ENCODE measurements at places on chromosomes 1 and 21. TPM values are rescaled to one million over a fixed set of nuclear protein-coding genes. Genes with fewer than 3 reads are reported as not detected.

DNA sequence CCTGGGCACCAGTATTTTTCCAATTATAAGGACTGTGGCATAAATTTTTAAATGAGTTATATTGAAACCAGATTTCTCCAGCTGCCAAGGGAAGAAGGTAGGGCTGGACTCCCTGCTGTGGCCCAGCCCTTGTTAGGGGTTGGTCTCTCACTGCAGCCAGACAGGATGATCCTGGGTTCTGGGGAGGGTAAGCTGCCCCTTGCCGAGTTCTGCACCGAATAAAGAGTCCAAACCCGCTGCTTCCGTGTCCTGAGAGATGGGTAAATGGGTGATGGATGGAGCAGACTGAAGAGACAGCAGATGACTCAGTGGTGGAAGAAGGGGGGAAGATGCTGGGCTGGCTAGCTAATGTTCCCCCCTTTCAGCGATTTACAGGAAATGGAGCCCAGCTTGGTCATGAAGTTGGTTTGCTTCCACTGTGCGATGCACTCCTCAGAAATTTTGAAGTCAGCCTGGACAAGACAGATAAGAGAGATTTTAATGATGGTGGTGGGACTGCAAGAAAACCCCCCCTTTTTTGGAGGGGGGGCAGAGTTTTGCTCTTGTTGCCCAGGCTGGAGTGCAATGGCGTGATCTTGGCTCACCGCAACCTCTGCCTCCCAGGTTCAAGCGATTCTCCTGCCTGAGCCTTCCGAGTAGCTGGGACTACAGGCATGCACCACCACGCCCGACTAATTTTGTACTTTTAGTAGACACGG lies 41.4 kb downstream of the YARS1 start:
- DNase-seq, result peak; percentile 33

UBASH3A gene
- not detected for total RNA-seq

INSRR gene
- total RNA-seq, result not detected

DPT gene
- not detected for total RNA-seq

GRCh38 chr1:64171797-64172281 lies 31.6 kb upstream of the UBE2U start:
- DNase-seq, result no peak

AKR1A1 gene
- total RNA-seq, result 93.8 TPM

DNA sequence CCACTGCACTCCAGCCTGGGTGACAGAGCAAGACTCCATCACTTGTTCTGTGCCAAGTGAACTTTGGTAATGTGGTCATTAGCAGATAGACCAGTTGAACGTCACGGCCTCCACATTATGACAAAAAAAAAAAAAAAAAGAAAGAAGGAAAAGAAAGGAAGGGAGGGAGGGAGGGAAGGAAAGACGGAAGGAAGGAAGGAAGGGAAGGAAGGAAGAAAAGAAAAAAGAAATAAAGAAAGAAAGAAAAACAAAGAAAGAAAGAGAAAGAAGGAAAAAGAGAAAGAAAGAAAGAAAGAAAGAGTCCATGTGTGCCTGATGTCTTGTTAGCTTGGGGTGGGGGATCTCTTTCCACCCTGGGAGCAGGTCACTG lies 45.3 kb downstream of the SIM2 start:
- no peak for DNase-seq

PLCH2 gene
- total RNA-seq, result not detected

CNR2 gene
- not detected for total RNA-seq

TRABD2B gene
- total RNA-seq, result 1.7 TPM

DNA sequence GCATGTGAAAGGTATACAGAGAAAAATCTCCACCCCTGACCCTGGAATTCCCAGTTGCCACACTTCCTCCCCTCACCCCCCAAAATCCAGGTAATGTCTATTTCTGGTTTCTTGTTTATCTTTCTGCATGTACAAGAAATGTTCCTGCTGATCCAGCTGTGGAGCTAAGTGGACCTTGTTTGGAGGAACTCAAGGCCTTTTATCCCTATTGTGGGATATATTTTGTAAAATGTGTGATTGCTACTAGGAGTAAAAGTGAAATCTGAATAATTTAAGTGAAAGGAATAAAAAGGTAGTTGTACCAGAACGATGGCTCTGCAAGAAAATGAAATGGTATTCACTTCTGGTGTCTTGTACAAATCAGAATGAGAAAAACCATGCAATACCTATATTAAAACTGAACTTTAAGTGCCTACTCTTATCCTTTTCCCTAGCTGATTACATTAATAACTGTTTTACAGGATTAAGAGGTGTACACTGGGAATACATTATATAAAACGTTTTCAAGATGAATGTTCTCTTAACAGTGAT lies 3.0 kb downstream of the SPEN start:
- DNase-seq, result no peak

GRCh38 chr1:155329980-155330598 lies 9.4 kb downstream of the RUSC1 start:
- DNase-seq, result no peak

DNASE2B gene
- not detected for total RNA-seq

DNA sequence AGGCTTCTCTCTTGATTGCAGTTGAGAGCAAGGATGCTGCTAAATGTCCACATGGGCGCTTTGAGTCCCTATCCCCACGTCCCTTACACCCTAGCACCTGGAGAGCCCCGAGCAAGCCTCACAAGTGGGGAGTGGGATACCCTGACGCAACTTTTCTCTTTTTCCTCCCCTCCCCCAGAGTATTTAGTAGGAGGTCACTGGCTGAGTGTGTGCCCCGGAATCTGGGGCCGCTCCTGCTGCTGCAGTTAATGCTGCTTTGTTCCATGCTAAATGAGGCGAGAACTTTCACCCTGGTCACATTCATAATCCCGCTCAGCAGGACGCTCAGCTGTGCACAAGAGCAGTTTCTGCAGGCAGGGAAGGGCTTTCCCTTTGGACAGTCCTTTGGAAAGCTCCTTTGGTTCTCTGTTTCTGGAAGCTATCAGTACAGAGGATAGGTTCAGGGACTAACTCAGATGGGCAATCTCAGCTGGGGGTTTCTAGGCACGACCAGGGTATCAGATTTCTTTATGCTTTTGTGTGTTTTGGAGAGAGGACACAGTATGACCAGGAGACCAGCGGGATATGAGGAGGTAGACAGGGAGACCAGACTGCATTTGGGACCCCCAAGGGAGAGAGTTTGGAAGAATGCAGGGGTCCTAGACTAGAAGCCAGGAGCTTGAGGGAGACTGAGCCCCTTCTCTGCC lies 75.9 kb downstream of the NOS1AP start:
- no peak for DNase-seq

DNA sequence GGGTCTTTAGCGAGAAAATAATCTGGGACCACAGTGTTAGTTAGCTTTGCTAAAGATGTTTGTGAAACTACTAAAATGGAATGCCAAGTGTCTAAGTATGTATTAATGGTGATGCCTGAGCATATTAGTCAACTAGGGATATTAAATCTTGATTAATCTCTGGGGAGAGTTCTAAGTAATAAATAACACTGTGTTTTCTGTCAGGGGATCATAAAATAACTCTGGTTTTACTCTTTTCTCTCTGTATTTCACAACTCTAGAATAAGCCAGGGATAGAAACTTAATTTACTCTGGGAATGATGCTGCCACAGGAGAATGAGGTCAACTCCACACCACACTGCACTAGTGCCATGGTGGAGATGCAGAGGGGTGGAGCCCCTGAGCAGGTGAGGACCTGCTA lies 399.2 kb downstream of the PTBP2 start:
- no peak for DNase-seq

DNA sequence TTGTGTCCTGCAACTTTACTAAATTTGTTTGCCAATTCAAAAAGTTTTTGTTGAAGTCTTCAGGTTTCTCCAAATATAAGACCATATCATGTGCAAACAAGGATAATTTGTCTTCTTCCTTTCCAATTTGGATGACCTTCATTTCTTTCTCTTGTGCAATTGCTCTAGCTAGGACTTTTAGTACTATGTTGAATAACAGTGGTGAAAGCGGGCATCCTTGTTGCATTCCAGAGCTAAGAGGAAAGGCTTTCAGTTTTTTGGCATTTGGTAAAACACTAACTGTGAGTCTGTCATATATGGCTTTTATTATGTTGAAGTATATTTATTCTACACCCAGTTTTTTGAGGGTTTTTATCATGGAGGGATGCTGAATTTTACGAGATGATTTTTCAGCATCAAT lies 630.0 kb upstream of the ADGRL2 start:
- DNase-seq, result no peak

DNA sequence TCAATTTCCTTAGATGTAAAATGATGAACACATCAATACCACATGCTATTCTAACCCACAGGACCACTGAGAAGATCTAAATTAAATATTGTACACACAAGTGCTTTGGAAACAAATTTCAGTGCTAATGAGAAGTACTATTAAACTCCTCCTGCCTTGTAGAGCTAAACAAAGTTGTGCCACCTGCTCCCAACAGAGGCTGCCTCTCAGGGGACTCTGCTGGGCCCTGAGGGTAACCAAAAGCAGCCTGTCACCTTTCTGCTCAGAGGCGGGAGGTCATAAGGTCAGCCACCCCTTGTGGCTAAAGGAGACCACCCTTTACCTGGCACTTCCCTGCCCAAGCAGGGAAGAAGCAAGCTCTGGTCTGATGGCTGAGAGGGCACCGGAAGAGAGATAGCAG lies 6.3 kb downstream of the SLC9A1 start:
- DNase-seq, result no peak

GRCh38 chr1:169590932-169591331 lies 4.7 kb upstream of the F5 start:
- DNase-seq, result peak; percentile 12

- peak; percentile 88 for DNase-seq
Observed at GRCh38 chr1:221858818-221859611, 117.1 kb upstream of the DUSP10 start.

PRR9 gene
- total RNA-seq, result 1.0 TPM

GRCh38 chr1:209154912-209155311 lies 428.6 kb upstream of the CAMK1G start:
- DNase-seq, result no peak

RAB7B gene
- total RNA-seq, result 17.5 TPM

DNA sequence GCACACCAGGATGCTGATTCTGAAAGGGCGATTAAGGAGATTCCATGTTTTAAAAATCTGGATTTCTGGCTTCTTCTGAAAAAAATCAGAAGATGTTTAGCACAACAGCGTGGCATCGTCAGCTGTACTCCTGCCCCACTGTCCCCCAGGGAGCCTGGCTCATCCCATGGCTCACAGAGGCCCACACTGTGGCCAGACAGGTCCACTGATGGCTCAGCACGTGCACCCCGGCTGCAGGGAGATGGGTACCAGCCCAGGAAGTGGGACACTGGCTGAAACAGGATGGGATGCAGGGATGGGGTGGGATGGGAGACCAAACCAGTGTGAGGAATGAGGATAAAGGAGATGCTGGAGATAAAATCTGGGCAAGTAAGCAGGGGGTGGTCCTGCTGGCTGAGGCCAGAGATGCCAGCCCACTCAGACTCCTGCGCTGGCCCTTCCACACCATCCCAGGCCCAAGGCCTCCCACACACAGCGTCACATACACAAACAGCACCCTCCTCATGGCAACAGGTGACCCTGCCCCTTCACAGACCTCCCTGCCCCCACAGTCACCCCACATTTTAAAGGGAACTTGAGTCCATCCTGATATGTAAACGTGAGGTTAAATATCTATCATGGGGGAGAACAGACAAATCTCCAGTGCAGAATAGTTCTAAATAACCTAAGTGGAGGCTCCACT lies 23.9 kb upstream of the SAMD11 start:
- no peak for DNase-seq

- no peak for DNase-seq
Observed at GRCh38 chr1:244783138-244783537, 52.3 kb upstream of the COX20 start.

DNA sequence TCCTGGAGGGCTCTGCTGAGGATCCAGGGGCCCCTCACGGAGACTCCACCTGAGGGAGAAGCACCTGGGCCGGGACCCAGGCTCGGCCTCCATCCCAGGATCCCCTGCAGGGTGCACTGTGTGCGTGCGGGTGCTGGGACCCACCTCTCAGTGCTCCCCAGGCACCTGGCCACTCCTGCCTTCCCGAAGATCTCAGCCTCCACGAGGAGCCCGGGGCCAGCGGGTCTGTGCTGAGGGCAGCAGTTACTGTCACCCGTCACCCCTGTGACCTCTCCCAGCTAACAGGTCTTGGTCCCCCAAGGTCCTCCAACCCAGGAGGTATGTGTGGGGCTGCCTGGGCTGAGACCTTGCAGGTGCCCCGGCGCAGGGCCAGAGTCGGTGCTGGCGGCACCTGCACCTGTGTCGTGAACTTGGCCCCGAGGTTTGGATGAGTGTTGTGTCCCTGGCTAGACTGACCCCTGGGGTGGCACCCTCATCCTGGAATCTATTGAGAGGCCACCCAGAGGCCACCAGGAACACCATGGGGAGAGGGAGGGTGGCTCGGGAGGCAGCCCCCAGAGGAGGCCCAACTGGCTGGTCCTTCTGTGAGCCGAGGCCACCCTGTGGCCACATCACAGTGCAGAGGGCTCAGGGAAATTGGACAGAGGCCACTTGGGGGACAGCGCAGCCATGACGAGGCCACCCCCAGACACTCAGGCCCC lies 17.7 kb downstream of the MORN1 start:
- no peak for DNase-seq

- no peak for DNase-seq
Observed at GRCh38 chr1:205849619-205850355, at the start of gene PM20D1. TSS of gene PM20D1 (minus strand) at chr1:205850132. CDS start at chr1:205850072, 60 bp downstream.

DNA sequence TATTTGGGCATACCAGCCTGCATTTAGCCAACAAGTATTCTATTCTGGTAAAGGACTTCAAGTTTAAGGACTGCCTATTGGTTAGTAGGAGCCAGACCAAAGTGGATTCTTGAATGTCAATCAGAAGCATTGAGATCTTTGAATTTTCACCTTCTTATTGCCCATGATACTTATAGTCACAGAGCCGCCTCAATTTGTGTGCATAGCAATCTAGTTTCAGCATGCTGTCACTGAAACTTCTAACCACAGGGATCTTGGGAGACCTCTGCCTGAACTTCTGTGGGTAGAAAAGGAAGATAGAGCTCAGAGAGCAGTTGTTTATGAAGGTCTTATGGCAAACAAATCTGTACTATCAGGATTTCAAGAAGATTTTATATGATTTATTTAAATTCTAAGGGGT lies 501.4 kb upstream of the USP24 start:
- DNase-seq, result peak; percentile 34

DNA sequence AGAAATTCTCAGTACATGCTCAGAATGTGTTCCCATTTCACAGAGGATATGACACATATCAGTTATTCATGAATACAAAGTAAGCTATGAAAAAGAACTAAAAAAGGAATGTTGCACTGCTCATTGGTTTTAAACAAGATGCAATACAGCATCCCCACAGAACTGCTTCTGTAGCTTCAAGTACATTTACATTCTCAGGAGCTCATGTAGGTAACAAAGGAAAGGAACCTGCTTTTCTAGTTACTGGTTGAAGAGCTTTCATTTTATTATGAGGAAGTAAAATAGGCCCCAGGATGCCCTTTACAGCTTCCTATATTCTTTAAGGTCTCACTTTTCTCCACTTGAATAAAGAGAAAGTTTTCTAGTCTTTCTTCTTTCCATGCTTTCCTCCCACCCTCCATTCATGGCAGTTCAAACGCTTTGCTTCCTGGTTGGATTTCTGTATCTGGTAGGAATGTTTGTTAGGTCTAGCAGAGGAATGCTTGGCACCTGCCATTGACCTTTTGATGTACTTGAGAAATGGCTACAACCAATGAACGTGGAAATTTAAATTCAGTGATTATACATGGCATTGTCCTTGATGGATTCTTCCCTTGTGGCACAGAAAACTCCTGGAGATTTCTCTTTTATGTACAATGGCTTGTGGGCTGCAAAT lies 27.1 kb upstream of the KCNK2 start:
- DNase-seq, result no peak

S100A1 gene
- total RNA-seq, result 0.99 TPM

- DNase-seq, result peak; percentile 52
Observed at GRCh38 chr1:156767879-156768604, 707 bp downstream of the PRCC start.

- DNase-seq, result no peak
Observed at GRCh38 chr1:152473887-152474537, 36.6 kb upstream of the LCE5A start.

SRSF4 gene
- 29.8 TPM for total RNA-seq
